ENCODE measurements at places on chromosomes 5 and 9.

DNA sequence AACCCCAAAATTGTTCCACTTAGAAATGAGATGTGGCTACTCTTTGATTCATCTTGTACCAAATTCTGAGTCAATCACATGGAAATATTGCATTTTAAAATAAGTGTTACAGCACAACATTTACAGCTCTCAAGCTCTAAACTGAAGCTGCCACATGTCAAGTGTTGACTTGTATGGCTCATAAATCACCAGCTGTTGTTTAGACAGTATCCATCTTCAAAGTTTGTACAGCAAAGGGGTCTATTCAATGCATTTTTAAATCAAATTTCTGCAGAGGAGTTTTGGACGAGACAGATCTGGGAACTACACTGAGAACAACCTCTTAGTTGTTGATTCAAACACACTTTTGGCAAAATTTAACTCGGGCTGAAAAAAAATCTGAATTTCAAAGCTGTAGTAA, 31.4 kb downstream of the CHSY3 start:
- DNase-seq, result no peak

- DNase-seq, result no peak
These were observed 36.0 kb downstream of the KCNMB1 start for GRCh38 chr5:170353011-170353761.

DNA sequence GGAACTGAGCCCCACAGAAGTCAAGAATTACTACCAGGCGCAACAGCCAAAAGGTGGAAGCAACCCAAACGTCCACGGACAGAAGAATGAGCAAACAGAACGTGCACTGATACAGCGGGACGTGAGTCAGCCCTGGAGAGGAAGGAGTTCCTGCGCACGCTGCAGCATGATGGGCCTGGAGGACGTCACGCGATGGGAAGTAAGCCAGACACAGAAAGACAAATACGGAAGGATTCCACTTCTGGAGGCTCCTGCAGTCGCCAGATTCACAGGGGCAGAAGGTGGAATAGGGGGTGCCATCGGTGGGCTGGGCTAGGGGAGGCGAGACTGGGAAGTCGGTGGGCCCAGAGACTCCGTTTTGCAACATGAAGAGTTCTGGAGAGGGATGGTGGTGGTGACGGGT, 80.3 kb upstream of the PHYKPL start:
- DNase-seq, result no peak

DNA sequence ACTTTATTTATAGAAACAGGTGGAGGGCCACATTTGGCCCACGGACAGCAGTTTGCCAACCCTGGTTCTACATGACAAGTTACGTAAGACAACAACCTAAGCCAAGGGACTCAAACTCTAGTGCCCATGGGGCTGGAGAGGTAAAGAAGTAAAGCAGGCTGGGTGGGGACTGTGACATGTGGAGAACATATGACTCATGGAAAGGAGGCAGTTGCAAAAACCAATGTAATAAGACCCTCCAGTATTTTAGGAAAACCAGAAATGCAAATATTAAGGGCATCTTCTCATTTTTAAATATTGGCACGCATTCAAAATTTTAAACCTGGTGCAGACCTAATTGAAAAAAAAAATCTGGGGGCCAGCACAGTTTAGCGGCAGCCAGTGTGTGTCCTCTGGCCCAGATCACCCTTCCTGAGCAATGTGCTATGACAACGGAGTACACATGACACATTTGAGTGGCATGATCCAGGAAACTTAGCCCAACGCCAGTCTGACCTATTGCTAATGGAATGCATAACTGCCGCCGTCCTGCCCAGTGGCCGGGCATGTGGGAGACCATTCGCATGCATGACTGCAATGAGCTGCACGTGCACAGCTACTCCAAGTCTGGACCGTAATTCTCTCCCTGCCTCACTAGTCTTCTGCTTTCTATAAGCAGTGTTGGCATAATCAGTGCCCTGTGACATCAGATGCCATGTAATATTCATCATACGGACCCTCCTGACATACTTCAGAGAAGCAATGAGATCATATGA, 97.2 kb downstream of the SH3TC2 start:
- no peak for DNase-seq

DNA sequence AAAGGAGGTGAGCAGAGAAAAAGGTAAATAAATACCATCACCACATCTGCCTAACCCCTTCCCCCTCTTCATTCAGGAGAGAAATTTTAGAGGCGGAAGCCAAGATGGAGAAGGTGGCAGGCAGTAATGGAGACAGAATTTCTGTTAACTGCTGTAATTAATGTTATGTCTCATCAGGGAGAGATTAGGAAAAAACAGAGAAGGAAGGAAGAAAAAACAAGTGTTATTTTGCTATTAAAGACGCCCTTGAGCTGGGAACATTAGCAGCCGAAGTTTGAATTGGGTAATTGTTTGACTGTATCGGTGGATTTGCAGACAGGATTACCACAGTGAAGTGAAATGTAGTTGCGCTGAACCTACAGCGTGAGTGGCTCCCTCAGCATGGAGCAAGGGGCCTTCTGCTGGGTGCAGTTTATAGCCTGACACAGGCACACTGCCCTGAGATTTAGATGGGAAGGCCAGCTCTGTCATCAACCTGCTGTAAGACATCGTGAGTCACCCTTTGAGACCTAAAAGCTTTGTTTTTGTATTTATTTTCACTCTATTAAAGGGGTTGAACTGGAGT, 136.3 kb downstream of the ASTN2 start:
- DNase-seq, result no peak

- no peak for DNase-seq
These were observed 25.9 kb downstream of the CSNK1G3 start for GRCh38 chr5:123537845-123538244.

- DNase-seq, result no peak
These were observed 11.5 kb upstream of the F2RL1 start for GRCh38 chr5:76807296-76807695.
